ENCODE measurements at places on chromosomes 11 and 22.
A peak's percentile ranks its signal among the peaks of the same experiment; 100 is the strongest.

DNA sequence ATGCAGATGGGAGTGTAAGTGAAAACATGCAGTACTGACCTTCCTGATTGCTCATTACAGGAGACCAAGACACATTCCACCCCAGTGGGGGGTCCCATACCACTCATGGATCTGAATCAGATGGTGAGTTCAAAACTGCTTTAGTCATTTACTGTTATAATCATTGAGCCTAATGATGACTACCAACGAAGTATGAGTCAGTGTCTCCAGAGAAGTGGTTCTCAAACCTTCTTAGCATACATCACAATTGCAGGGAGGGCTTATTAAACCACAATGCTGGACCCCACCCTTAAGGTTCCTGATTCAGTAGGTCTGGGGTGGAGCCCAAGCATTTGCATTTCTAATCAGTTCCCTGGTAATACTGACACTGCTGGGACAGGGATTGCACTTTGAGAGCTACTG is 75.8 kb downstream of the CD44 start:
- no peak for DNase-seq

DNA sequence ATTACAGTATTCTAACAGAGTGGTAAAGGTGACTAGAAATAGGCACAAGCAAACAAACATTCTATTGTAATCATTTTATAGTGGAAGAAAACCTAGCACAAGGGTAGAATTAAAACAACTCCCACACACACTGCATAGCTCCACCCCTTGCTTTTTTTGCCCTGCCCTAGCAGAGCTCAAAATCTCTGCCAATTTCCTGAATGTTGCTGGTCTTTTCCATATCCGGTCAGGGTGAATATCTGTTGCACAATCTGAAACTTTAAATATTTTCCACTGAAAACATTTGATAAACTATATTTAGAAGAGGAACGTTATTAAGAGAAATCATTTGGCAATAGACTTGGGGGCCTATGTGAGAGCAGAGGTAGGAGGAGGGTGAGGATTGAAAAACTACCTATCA is 2.7 kb downstream of the SPA17 start:
- DNase-seq: no peak

GRCh38 chr11:70203751-70204465 is 812 bp downstream of the FADD start:
- DNase-seq: peak; percentile 79

- DNase-seq: no peak
These were observed 115.7 kb downstream of the NTM start for GRCh38 chr11:131486100-131486499.

- no peak for DNase-seq
These were observed 1.5 kb downstream of the TCIRG1 start for GRCh38 chr11:68040101-68040956.

- DNase-seq: no peak
These were observed 29.0 kb upstream of the FGF3 start for GRCh38 chr11:69848201-69848600.

- DNase-seq: no peak
These were observed 73.3 kb upstream of the CSNK2A3 start for GRCh38 chr11:11426226-11426952.

- DNase-seq: no peak
These were observed 67.4 kb downstream of the ENDOD1 start for GRCh38 chr11:95156916-95157541.

DNA sequence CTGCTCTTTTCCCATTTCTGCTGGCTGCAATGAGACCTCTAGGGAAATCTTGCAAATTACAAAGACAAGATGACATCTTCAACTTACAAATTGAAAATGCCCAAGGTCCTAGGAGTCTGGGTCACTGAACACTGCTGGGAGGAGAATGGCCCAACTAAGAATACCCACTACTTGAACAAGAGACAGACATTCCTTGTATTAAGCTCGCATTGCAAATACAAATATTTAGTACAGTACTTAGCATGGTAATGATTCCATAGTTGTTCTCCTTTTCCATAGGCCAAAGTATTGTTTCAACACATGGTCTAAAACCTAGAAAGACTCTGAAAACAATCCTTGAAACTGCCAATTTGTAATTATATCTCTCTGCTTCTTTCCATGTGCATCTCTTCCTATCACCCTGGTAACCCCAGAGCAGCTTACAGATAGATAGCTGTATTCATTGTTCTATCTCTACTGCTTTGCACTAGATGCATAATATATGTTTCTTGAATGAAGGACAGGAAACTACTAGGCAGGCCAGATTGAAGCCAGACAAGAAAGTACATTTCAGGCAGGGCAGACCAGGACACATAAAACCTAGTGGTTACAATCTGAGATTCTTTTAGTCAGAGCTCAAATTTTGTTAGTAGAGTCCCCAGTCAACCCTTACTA is 1545.7 kb upstream of the TENM4 start:
- no peak for DNase-seq

DNA sequence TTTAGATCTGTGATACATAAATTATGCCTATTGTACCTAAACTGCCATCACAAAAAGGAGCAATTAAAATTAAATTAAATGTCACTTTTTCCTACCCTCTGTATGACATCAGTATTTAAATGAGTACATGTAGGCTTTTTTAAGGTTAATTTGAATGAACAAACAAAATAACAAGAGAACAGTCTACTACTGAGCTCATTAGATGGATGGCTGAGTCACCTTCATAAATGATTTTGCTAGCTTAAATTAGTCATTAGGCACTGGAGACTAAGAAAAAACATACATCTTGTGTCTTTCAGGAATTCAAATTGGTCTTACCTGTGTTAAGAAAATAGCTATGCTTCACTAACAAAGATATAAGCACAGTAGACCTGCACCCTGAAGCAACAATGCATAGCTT is 153.6 kb downstream of the RCN1 start:
- DNase-seq: no peak

DNA sequence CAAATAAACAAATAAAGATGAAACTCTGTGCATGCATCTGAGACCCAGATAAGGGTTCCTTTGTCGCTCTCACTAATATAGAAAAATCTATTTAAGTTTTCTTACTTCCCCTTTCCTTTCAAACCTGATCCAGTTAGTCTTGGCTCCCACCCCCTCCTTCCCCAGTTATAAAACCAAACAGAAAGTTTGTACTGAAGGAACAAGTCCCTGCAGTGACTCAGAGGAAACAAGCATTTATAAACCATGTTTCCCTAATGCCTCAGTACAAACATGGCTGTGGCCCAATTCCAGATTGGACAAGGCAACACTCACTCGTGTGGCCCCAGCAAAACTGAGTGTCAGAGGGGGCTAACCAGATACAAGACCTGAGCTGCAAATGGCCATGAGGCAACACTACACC is 65.5 kb upstream of the ARHGAP20 start:
- DNase-seq: no peak

DNA sequence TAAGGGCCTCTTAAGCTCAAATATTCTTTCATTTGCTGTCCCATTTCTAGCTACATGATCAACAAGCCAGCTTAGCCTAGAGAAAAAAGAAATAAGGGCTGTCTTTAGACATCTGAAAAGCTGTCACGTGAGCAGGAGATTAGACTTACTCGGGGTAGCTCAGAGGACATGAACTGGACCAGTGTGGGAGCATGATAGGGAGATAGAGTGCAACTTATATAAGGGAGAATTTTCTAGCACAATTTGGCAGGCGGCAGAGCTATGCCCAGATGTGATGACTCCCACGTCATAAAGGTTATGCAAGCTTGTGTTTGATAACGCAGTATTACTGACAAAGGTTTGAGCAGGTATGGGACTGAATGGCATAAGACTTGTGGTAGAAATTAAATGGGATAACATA is 28.2 kb upstream of the TPBGL start:
- no peak for DNase-seq

GRCh38 chr11:783581-784015 is 6.3 kb downstream of the CEND1 start:
- DNase-seq: no peak

- no peak for DNase-seq
These were observed 24.7 kb downstream of the HIRA start for GRCh38 chr22:19406846-19407245.

DNA sequence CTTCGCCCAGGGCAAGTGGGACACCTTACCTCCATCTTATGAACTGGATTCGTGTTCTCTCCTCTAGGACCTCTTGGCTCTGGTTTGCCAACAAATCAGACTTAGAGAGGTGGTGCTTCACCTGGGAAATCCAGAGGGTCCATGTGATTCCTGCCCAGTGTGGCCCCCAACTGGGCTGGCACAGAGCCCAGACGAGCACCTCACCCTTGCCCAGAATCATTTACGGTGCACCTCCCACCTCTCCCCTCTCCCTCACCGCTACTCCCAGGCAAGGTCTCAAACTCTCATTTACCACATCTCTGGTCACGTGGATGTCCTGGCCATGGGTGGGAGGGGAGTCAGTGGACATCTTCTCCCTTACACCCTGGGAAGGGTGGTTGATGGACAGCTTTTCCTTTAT is 1.1 kb downstream of the SPATA19 start:
- DNase-seq: no peak

GRCh38 chr11:2737866-2738265 is 38.1 kb upstream of the KCNQ1OT1 start:
- no peak for DNase-seq

- DNase-seq: peak; percentile 89
These were observed 34.0 kb upstream of the FBXO3 start for GRCh38 chr11:33808228-33808828.

DNA sequence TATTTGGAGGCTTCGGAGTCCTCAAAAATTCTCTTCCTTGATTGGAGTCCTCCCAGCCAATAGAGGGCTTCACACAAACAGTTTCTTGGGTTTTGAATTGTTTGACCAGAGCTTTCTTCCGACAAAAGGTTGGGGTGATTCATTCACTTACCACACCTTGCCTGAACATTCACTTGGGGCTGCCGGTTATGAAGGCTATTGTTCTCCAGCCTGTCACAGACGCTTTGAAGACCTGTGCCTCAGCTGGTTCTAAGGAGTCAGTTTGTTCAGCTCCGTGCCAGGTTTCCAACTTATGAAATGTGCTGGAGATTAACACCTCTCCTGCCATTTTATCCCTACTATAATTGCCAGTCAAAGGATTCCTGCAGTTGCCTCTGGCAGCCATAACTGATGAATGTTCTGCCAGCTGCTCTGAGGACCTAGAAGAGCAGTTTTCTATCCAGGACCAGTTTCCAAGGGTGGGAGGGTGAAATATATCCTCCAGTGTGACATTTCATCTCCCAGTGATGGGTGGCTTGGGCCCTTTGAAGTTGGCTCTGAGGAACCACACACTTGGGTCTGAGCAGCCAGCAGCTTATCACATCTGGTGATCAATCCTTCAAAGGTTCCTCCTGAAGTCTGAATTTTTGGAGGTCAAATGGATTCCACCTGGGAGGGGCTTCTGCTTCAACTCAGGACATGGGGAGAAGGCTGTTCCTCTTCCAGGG is 31.4 kb downstream of the LIMK2 start:
- no peak for DNase-seq

DNA sequence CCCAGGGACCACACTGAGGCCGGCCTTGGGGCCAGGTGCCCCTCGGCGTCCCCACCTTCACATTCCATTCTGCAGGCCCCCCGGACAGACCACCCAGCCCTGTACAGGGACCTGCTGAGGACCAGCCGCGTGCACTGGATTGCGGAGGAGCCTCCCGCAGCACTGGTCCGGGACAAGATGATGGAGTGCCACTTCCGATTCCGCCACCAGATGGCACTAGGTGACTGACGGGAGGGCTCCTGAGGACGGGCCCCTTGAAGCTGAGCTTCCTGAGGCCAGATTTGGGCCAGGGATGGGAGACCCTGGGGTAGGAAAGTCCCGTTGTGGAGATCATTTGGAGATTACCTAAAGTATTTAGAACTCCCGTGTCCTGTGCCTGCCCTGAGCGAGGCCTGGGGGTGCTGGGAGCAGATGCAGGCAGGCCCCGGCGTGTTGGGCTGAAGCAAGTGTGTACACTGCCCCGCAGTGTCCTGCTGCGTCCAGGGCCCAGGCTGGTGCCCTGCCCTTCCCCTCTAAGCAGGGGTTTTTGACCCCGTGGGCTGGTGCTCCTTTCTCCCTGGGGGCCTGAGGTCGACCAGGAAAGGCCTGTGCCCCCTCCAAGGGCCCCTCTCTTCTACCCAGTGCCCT is 20.0 kb downstream of the TRMU start:
- peak; percentile 19 for DNase-seq
